Frontal cortex (tissue), 4 donors: ENCODE measurements at places on chromosomes 6 and 20.

DNA sequence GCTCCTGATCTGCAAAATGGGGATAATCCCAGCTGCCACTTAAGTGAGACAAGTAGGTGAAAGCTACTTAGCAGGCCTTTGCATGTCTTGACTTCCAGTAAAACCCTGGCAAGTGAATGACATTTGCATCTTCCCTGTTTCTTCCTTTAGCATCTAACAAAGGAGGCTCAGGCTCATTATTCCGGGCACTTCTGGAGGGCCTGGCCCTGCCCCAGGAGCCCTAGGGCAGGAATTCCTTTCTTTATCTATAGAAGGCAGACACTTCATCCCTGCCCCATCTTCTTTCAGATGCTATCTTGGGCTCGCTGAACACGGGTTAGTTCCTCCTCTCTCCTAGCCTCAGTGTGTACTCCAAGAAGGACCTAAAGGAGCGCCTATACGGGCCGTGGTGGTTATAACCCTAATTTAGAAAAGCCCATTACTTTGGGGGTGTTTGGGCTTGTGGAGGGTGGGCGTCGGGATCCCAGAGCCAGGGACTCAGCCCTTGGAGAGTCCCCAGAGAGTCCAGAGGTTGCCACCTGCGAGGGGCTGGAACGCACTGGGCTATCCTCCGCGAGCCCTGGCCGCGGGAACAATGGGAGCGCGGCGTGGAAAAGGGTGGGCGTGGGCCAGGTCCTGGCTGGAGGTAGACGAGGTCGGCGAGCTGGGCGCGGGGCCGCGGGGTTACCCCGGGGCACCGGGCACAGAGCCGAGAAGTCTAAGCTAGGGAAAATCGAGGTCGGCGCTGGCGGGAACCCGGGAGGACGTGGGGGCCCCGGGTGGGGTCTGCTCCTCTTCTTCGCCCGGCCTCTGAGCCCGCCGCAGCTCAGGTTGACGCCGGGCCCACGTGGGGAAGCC is 62.8 kb upstream of the EPB41L1 start:
- no peak for DNase-seq

DNA sequence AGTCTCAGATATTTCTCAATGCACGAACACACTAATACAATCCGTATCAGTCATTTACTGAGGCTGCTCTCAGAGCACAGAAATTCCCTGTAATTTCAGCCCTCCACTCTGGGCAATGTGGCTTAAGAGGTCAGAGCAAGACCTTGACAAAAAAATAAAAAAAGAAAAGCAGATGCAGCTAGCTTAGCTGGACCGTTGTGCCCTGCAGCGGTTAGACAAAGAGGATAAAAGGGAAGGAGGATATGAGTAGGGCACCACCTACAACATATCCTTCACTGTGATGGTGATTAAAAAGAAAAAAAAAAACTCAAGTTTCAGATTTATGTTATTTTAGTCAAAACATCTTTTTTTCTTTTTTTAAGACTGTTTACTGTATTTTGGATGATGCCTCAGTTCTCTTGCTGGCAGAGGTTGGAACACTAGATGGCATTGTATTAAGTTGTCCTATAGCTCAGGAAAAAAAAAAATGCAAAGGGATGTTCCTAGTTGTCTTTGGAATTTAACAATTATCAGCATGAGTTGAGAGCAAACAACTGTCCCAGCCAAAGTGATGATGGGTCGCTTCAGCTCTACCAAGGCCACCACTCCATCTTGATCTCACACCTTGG is 59.9 kb downstream of the ANKEF1 start:
- DNase-seq: no peak

- no peak for DNase-seq
These were observed 30.2 kb upstream of the TFB1M start for GRCh38 chr6:155344341-155345006.

DNA sequence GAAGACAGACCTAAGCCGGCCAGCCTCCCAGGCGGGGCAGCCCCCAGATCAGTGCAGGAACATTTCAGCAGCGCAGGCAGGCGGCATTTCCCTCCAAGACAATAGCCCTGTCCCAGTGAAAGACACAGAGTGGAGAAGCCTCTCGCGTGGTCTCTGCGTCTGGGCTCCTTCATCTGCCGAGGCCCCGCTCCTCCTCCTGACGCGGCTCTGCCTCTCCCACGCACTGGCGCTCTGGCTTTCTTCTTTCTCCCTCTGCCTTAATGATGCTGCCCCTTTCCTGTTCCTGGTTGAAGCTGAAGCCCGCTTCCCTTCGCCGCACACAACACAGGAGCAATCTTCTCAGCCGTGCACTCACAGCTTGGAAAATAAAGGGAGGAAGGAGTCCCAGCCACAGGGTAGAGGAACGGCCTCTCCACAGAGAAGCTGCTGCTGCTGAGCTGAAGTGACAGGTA is 347.5 kb downstream of the CDH4 start:
- DNase-seq: peak; percentile 51

GRCh38 chr6:11110921-11111768 is at the start of gene ERVFRD-1:
ERVFRD-1 (minus strand) TSS chr6:11111725; CDS start chr6:11105310, 6,415 bp downstream.
- DNase-seq: no peak

- no peak for DNase-seq
These were observed 89.8 kb upstream of the UST start for GRCh38 chr6:148657048-148657447.

- no peak for DNase-seq
These were observed 12.8 kb upstream of the ZNF217 start for GRCh38 chr20:53606364-53606985.

DNA sequence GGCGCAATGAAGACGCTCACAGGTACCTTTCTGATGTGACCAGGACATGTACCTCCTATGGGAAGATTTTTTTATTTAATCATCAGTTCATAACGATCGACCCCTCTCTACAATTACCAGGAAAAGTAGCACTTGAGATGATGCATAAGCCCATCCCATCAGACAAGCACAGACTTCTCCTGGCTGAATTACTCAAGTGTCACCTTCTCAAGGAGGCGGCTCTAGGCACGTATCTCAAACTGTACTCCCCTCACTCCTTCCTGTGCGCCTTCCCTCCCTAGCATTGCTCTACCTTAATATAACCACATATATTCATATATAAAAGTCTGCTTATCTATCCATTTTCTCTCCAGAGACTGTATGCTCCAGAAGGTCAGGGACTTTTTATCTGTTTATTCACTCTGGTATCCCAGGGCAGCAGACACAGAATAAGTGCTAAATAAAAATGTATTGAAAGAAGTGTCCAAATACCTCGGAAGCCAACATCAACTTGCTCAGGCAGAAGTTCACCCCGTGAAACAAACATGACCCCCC is 71.5 kb downstream of the CNKSR3 start:
- DNase-seq: no peak

DNA sequence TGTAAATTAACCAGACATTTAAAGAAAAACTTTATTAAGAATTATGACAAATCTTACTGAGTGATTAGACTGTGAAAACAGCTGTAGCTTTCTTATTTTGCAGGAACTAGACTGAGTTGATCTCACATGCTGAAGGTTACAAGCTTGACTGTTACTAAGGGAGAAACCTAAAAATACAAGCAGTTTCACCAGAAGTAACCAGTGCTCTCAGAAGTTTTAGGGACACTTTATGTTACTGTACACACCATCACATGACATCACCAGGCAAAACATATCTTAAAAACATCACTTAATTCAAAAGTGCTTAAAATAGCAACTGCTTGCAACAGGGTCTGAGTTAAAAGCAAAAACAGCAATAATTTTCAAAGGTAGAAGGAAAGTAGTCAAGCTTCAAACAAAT is 5.4 kb downstream of the FBXO30 start:
- no peak for DNase-seq

GRCh38 chr20:1310506-1311190 is 18.3 kb downstream of the SDCBP2 start:
- DNase-seq: no peak

DNA sequence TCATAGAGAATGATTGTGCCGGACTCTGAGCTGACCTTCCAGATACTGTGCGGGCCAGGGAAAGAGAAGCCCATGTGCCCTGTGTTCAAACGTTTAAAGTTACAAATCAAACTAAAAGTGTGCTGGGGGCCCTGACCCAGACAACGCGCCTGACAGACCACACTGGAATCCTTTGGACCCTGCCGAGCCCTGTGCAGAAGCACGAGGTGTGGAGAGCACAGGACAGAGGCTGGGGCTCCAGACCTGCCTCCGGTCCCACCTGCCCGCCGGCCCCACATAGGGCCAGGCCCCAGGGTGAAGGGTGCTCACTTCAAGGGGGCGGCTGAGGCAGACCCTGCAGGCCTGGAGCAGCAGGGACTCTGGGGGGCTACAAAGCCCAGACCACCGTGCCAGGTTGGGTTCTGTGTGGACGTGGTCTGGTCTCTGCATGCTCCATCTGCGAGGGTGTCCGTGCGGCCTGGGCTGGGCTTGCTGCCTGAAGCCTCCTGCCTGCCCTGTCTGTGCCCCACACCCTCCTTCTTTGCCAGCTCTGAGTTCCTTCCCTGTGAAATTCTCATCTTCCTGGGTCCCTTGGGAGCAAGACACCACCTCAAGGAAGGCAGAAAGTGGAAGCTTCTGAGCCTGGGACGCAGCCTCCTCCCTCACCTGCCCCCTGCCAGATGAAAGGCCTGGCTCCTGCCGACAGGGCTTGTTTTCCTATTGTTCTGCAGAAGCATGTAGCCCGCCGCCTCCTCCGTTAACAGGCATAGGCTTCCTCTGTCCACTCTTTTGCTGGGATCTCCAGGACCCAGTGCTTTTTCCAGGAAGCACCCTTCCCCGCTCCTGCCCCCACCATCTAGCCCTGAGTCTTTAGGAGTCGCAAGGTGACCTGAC is 186.2 kb downstream of the ERMARD start:
- DNase-seq: no peak

GRCh38 chr6:134381959-134382358 is 64.0 kb upstream of the SGK1 start:
- no peak for DNase-seq

DNA sequence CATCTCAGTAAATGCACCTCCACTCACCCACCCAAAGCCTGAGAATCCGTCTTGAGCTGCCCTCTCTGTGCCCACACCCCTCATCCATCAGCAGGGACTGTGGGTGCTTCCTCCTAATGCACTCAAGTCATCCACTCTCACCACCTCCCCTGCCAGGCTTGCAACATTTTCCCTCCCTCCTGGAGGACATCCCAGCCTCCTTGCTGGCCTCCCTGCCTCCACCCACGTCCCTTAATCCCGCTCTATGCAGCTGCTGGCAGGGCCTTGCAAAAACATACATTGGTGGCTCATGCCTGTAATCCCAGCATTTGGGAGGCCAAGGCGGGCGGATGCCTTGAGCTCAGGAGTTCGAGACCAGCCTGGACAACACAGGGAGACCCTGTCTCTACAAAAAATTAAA is 15.6 kb upstream of the SRC start:
- no peak for DNase-seq

- no peak for DNase-seq
These were observed 13.6 kb downstream of the STMND1 start for GRCh38 chr6:17115251-17116116.

DNA sequence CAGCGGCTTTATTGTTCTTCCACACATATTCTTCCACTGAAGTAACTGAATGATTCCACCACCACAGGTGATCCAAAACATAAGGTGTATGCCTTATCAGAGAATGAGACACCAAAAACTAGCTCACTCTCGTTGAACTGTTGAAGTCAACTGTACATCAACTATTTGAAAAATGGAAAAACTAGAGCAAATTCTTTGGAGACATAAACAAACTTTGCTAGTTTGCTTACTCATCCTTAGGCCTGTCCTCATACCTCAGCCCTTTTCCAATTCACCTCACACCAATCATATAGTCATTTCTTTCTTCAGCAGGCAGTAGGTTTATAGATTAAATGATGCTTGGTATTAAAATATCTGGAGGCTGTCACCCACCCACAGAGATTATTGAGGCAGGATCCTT is 77.1 kb upstream of the RNF217 start:
- DNase-seq: no peak

DNA sequence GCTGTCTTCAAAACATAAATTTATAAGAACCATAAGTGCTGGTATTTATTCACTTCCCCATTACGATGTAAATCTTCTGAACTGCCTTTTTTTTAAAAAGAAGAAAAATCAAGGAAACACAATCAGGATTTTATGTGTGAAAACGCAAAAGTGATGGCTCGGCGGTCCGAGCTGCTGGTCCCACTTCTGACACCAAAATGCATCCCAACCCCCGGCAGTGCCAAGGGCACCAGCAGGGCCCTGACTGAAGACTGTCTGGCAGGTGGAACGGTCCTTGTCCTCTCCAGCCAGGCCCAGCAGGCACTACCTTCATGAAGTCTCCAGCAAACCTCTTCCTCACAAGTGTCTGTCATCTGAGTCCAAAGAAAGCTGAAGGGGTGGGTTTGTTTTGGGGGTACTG is 41.2 kb downstream of the TBC1D7 start:
- no peak for DNase-seq

DNA sequence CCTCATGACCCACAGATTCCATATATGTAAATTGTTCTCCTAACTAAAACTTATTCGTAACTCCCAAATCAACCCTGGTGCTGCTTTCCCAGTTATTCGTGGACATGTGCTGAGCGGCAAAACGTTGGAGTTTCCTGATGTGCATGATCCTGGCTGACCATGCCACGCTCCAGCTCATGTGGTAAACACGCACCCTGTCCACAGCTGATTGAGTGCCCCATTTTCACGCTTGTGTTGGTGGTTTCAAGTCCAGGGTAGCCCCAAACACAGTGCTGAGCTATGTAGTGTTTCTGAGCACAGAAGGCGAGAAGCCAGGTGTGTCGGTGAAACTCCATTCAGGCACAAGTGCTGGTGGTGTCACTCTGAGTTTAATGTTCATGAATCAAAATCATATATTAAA is 19.1 kb upstream of the FOXC1 start:
- DNase-seq: no peak

DNA sequence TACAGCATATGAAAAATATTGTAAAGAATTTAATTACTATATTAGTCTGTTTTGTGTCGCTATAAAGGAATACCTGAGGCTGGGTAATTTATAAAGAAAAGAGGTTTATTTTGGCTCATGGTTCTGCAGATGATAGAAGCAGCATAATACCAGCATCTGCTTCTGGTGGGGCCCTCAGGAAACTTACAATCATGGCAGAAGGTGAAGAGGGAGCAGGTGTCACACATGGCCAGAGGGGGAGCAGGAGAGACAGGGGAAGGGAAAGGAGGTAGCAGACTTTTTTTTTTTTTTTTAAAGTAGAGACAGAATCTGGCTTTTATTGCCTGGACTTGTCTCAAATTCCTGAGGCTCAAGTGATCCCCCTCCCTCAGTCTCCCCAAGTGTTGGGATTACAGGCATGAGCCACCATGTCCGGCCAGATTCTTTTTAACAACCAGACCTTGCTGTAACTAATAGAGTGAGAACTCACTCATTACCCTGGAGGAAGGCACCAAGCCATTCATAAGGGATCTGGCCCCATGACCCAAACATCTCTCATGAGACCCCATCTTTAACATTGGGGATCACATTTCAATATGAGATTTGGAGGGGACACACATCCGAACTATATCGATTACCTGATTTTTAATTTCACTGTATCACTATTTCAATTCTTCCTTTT is 64.6 kb downstream of the MAN1A1 start:
- DNase-seq: no peak
